Esophagus (tissue), 2 donors: ENCODE measurements at places on chromosomes 1 and 21. TPM values are rescaled to one million over a fixed set of nuclear protein-coding genes. Genes with fewer than 3 reads are reported as not detected.

Gene PTGER3
- 1.1 TPM for polyA plus RNA-seq

Gene CD48
- 4.6 TPM for polyA plus RNA-seq

Gene GNPAT
- polyA plus RNA-seq, result 33.1 TPM

Gene C1orf87
- not detected for polyA plus RNA-seq

Gene RNU1-1
- polyA plus RNA-seq, result not detected

Gene NUP210L
- not detected for polyA plus RNA-seq

Gene RPE65
- 0.01 TPM for polyA plus RNA-seq

Gene CLDN19
- not detected for polyA plus RNA-seq

Gene CD1D
- polyA plus RNA-seq, result 0.27 TPM

Gene CDC42
- 138 TPM for polyA plus RNA-seq

Gene IL22RA1
- polyA plus RNA-seq, result 11.7 TPM

Gene RGS16
- polyA plus RNA-seq, result 1.5 TPM

Gene ATF6
- 6.5 TPM for polyA plus RNA-seq

Gene RUNX3
- polyA plus RNA-seq, result 0.77 TPM

Gene IVL
- polyA plus RNA-seq, result 344 TPM

Gene HCRTR1
- polyA plus RNA-seq, result not detected

Gene ANKRD45
- polyA plus RNA-seq, result not detected

Gene ARHGAP30
- polyA plus RNA-seq, result 7.9 TPM

Gene TMPRSS3
- 0.06 TPM for polyA plus RNA-seq

Gene RSPH1
- polyA plus RNA-seq, result 0.20 TPM

Gene MEX3A
- polyA plus RNA-seq, result 0.59 TPM

Gene LCE3D
- polyA plus RNA-seq, result 546 TPM

Gene DCDC2B
- 0.06 TPM for polyA plus RNA-seq

Gene TNNT2
- 7.5 TPM for polyA plus RNA-seq

Gene TNFRSF4
- 1.1 TPM for polyA plus RNA-seq

Gene TAF12
- polyA plus RNA-seq, result 19.3 TPM

Gene AMY1A
- polyA plus RNA-seq, result not detected

Gene CYP2J2
- polyA plus RNA-seq, result 9.5 TPM

Gene RGS8
- polyA plus RNA-seq, result not detected

Gene CYP4B1
- 64.5 TPM for polyA plus RNA-seq
